ENCODE measurements at places on chromosomes 4 and X.

DNA sequence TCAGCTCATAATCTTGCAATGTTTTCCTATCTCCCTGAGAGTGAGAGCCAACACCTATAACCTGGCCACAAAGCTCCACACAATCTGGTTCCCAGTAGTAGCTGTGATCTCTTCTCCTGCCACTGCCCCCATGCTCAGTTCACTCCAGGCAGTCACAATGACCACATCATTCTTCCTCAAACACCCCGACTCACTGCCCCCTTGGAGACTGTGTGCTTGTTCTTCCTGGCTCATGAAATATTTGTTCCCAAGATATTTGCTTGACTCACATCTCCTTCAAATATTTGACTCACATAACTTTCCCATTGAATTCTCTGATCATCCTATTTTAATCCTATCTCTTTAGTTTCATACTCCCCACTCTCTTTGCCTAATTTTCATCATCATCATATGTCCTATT is 173.7 kb downstream of the AREG start:
- DNase-seq = no peak

- no peak for DNase-seq
Measured at GRCh38 chr4:137125011-137125410, 407.3 kb downstream of the PCDH18 start.

GRCh38 chrX:47146936-47147859 is 2.2 kb downstream of the RBM10 start:
- DNase-seq = no peak

GRCh38 chrX:43878906-43879526 is 3.2 kb downstream of the MAOB start:
- no peak for DNase-seq

GRCh38 chrX:37350034-37350365 is 836 bp downstream of the PRRG1 start:
- DNase-seq = no peak

GRCh38 chr4:156109943-156110900 is 156.6 kb upstream of the CTSO start:
- no peak for DNase-seq

All from stimulated activated CD4-positive, alpha-beta T cell treated with anti-CD3 and anti-CD28 coated beads, Interleukin-15, amount 100 ng/mL, for 1 hour (primary cell).